ENCODE measurements at places on chromosomes 12 and 14.

DNA sequence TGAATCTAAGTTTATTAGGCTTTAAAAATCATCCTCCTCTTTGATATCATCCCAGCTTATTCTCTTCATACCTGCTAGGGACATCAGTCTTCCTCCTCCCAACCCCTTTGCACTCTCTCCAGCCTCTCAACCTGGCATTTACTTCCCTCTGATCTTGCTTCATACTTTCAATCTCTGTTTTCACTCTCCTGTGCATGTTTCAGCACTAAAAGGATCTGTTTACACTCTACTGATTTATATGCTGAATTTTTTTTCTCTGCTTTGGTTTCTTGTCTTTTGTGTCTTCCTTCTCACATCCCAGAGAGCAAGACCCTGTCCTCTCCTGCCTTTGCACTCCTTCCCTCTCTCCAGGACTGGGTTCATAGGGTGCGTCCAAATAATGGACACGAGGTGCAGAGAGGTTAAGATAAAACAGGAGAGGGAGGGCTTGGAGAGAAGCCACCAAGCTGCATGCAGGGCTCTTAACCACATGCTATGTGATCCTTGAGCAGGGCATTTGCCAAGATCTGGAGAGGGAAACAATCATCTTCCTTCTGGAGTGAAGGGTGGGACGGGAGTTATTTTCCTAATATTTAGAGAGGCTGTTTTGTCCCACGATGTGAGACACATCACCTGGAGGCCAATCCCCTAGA, 3.0 kb upstream of the CISTR start:
- DNase-seq, result peak; percentile 8

DNA sequence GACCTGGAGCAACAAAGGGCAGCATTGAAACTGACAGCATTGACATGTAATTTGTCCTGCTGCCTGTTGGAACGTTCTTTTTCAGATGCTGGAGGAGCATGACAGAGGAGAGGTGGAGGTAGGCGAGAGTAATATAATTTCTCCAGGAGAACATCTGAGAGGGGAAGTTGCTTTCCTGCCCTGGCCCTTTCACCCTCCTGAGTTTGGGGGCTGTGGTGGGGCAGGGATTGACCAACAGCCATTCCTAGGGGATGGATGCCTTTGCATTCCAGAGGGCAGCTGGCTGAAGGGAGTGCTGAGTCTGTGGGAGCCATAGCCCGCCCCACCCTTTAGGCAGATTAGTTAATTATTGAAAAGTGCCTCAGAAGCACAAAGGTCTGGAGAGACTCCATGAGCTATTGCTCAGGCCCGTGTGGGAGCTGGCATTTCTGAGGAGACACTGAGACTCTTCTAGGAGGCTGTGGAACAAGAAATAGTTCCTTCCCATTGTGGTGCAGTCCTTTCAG, 73.5 kb downstream of the ARF6 start:
- no peak for DNase-seq

DNA sequence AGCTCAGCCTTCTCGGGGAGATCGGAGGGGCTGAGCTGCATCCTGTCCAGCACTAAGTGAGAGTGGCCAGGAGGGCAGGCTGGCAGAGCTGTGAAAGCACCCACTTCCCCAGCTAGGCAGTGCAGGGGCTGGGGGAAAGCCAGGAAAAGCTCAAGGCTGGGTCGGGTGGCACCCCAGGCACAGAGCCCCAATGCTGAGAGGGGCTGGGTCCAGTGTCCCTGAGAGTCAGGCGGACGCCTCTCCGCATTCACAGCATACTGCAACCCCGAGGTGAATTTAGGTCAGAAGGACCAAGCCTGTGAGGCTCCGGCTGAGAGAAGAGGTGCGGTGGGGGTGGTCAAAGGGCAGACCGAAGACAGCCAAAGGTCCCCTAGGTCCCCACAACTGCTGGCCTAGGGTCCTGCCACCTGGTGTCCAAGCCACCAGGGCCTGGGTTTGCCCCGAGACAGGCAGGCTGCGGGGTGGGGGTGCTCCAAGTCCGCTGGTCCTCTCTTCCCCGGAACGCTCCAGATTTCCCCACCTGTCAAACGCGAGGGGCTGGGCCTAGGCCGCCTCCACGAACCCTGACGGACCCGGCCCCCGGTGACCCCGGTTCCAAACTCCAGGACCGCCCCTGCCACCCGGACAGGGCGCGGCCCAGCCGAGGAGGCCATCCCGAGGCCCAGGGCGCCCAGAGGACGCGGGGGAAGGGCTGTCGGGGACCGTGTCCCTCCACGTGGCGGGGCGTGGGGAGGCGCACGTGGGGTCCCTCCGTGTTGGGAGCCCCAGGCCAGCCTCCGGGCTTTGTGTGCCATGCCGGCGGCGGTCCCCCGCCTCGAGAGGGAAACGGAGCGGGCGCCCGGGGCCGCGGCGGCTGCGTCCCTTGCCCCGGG, 527 bp downstream of the CAMKK2 start:
- DNase-seq, result peak; percentile 8

DNA sequence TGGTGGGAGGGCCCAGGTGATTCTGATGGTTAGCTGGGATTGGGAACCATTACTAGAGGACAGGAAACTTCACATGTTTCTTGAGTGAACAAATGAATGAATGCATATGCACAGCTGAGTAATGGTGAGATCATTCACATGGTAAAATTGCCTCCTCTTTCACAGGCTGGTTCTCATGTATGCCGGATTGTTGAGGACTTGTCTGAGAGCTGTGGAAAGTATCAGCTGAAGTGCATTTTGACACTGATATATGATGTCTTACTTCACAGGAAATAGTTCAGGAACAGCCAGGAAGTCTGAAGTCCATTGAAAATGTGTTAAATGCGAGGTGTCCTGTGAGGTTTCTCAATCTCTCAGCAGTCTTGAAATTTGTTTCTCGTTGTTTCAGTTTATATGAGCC, 77.6 kb upstream of the DACT1 start:
- no peak for DNase-seq

DNA sequence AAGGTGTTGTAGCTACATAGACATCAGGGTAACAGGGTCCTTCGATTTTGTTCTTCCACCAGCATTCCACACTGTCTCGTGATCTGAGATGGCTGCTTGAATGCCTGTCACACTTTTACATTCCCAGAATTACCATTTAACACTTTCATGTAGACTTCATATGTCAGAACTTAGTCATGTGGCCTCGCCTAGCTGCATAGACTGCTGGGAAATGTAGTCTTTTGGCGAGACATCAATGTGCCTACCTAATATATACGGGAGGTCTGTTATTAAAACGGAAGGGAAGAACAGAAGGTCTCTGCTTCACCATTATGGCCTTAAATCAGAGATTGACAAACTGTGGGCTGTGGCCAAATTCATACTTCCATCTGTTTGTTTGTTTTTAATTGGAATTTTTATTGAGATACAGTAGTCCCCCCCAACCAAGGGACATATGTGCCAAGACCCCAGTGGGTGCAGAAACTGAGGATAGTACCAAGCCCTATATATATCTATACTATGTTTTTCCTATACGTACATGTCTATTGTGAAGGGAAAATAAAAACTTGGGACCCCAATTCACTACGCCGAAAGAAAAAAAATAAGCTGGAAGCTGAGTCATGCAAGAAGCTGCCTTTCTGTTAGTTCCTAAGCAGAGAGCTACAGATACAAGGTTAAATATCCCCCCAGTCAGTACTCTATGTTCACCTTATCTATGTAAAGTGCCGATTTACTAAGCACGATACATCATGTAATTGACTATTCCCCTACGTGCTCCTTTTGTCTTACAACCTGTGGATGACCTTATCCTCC, 11.3 kb upstream of the HRK start:
- DNase-seq, result no peak

GRCh38 chr14:59176765-59177164, 11.7 kb upstream of the DAAM1 start:
- no peak for DNase-seq

DNA sequence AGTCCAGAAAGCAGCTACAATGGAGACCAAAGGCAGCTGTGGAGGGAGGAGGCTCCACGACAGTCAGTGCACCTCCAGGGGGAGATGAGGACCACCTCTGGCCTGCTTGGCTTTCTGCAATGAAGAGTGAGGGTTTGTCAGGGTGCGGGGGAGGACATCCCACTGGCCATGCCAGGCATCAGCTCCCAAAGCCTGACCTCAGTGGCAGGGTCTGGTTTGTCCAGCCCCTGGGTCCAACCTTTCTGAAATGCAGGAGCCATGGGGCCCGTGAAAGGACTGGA, 35.2 kb downstream of the SLC6A12 start:
- DNase-seq, result no peak

- DNase-seq, result no peak
Observed at GRCh38 chr12:43551971-43552559, at the start of gene ADAMTS20. TSS of gene ADAMTS20 (minus strand) at chr12:43552203. CDS start at chr12:43551921, 282 bp downstream.

- no peak for DNase-seq
Observed at GRCh38 chr14:99147366-99147740, 124.6 kb downstream of the BCL11B start.

DNA sequence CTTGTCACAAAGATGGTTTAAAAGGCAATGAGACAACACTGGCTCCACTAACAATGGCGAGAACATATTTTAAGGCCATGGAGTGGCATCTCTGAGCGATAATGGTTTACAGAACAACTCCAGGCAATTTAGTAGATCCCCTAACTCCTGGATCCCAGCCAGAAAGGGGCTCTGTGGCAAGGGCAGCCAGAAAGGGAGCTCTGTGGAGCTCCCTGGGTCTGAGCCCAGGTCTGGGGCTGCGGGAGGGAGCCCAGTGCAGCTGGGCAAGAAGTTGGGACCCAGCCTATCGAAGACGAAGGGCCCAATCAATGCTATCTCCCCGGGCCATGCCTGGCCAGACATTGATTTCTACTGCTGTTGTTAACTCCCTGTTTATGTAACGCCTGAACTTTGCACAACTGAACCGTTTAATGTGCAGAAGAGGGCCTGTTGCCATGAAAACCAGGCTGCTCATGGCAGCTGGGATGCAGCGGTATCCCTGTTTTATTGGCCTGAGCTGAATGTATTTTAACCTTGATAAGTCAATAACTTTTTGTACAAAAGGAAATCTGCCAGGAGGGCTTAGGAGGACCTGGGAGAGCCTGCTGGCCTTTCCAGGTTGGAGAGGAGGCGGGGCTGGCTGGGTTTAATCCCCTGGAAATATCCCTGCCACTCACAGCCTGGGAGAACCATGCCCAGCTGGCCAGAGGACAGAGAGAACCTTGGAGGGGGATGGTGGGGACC, 6.7 kb upstream of the FAM222A start:
- DNase-seq, result peak; percentile 57

DNA sequence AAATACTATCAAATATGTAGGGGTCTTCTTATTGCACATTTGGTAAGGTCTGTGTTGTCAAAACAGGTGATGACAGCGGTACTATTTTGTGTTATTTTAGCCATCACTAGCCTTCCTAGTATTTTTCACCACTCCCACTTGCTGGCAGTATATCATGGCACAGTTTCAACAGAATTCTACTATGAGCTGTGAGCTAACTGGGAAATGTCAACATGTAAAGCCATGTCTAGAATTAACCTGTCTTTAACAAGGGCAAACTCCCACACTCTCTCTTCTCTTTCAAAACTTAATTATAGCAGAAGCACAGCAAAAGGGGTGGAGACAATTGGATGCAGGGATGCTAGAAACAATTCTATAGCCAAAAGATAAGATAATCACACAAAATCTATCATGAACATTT, 253.4 kb downstream of the PAX9 start:
- peak; percentile 14 for DNase-seq

DNA sequence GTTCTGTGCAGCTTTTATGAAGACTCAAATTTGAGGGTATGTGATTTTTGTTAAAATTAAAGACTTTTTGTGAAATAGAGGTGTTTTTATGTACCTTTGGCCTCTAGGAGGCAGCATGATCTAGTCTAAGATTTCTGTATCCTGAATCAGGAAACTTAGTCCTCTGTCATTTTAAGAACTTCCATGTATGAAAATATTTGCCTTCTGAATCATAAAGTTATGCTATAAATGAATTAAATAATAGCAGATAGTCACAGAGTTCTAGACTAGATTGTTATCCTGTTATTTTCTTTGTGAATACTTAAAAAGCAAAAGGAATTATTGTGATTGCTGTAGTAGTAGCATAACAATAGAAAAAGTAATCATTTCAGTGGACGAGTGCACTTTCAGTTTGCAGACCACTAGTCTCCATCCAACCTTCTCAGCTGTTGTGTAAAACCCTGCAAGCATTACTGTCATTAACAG, 56.3 kb downstream of the FGD4 start:
- DNase-seq, result peak; percentile 36

GRCh38 chr14:103772078-103772712, 56.6 kb downstream of the ZFYVE21 start:
- no peak for DNase-seq

DNA sequence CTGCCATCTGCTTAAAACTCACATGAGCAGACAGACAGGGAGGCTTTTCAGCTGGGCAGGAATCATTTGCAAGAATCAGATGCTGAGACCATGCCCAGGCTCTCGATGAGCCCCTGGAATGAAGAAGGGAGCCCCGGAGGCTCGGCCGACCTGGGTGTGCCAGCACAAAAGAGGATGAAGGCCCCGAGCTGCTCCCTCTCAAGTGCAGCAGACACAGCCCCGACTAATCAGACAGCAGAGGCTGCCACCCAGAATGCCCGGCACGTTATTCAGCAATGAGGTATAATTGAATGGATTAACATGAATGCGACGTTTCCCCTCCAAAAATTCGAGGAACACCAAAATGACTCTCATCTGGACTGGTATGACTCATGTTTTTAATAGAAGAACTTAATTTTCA, 58.9 kb downstream of the BCL11B start:
- no peak for DNase-seq

- no peak for DNase-seq
Observed at GRCh38 chr12:89951694-89952060, 243.0 kb upstream of the ATP2B1 start.
